ENCODE measurements at places on chromosomes 2 and 18.

- DNase-seq, result no peak
These were observed 56.8 kb downstream of the ATF2 start for GRCh38 chr2:175111200-175111657.

GRCh38 chr18:69636529-69637301, 236.0 kb downstream of the DOK6 start:
- peak; percentile 18 for DNase-seq

- DNase-seq, result no peak
These were observed 150.4 kb upstream of the ID2 start for GRCh38 chr2:8531481-8531880.

GRCh38 chr2:64646007-64646880, 7.5 kb downstream of the SERTAD2 start:
- DNase-seq, result peak; percentile 91

- no peak for DNase-seq
These were observed 179.4 kb downstream of the DOK6 start for GRCh38 chr18:69580107-69580506.

- no peak for DNase-seq
These were observed 135.5 kb downstream of the MGAT5 start for GRCh38 chr2:134389381-134389780.
